ENCODE measurements at places on chromosomes 16 and 17.

- no peak for DNase-seq
These were observed 10.6 kb downstream of the CA10 start for GRCh38 chr17:52147872-52148271.

- DNase-seq = no peak
These were observed 188.0 kb downstream of the CDH11 start for GRCh38 chr16:64933885-64934284.

GRCh38 chr17:17985555-17985954 lies 12.9 kb downstream of the DRC3 start:
- DNase-seq = no peak

- DNase-seq = no peak
These were observed 476.8 kb upstream of the CDH11 start for GRCh38 chr16:65598621-65599020.

DNA sequence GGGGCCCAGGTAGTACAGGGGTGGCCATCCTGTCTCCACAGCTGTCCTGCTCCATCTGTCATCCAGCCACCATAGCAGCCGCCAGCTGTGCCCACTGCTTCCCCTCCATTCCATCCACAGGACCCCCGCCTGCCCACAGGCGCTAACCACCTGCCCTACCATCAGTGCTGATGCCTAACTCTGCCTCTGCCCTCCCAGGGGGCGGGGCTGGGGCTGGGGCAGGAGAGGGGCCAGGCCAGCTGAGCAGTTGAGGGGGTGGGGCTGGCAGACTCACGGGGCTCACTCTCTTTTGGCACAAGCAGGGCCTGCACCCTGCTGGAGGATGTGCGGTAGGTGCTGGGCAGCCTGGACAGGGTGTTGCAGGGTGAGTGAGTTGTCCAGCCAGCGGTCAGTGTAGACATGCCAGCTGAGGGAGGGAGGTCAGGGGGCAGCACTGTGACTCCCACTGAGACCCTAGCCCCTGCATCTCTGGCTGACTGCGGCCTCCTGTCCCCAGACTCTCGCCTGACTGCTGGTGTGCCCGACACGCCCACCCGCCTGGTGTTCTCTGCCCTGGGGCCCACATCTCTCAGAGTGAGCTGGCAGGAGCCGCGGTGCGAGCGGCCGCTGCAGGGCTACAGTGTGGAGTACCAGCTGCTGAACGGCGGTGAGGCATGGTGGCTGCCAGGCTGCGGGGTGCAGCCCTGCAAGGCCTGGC lies 9.6 kb downstream of the GALK1 start:
- no peak for DNase-seq

DNA sequence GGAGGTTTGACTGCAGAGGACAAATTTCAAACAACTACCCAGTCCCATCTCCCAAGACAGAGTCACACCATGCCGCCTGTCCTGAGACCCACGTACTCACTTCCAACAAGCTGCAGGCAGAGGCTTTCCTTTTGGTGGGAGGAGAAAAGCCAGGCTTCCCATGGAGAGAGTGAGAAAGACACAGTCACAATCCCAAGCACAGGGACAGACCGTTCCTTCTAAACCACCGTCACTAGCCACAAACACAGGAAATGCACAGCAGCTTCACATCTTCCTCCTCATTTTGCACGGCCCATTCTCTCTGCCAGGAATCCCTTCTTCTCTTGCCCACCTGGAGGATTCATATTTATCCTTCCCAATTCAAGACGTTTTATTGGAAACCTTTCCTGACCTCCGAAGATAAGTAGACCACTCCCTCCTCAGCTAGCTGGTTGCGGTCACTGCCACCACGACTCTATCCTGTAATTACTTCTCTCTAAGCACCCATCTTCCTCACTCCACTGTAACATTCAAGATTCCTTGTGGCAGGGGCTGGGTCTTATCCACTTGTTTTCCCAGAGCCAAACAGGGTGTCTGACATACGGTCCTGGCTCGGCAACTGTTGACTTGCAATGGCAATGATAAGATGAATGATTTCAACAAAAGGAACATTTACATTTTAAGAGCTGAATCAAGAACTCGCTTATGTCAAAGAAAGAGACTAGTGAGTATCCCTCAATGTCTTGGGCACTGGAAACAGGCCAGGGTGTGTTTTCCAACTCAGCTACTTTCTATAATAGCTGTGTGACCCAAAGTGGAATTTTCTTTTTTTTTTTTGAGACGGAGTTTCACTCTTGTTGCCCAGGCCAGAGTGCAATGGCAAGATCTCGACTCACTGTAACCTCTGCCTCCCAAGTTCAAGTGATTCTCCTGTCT lies 87.6 kb downstream of the XYLT1 start:
- DNase-seq = peak; percentile 19

- no peak for DNase-seq
These were observed 48.5 kb downstream of the SPOP start for GRCh38 chr17:49629447-49629846.

GRCh38 chr16:88878967-88879787 lies 12.7 kb upstream of the PABPN1L start:
- no peak for DNase-seq

GRCh38 chr17:39751016-39751543 lies 13.3 kb downstream of the GRB7 start:
- DNase-seq = no peak

Data from erythroblast (primary cell).